Stimulated activated CD4-positive, alpha-beta T cell treated with anti-CD3 and anti-CD28 coated beads, Interleukin-1b, Interleukin-23, amount 100 ng/mL, for 48 hours (primary cell): ENCODE measurements at places on chromosomes 13 and 19.
A peak's percentile ranks its signal among the peaks of the same experiment; 100 is the strongest.

GRCh38 chr13:98557937-98558792 is 18.7 kb downstream of the STK24 start:
- no peak for DNase-seq

GRCh38 chr13:104584481-104584880 is 1518.3 kb upstream of the SLC10A2 start:
- no peak for DNase-seq

DNA sequence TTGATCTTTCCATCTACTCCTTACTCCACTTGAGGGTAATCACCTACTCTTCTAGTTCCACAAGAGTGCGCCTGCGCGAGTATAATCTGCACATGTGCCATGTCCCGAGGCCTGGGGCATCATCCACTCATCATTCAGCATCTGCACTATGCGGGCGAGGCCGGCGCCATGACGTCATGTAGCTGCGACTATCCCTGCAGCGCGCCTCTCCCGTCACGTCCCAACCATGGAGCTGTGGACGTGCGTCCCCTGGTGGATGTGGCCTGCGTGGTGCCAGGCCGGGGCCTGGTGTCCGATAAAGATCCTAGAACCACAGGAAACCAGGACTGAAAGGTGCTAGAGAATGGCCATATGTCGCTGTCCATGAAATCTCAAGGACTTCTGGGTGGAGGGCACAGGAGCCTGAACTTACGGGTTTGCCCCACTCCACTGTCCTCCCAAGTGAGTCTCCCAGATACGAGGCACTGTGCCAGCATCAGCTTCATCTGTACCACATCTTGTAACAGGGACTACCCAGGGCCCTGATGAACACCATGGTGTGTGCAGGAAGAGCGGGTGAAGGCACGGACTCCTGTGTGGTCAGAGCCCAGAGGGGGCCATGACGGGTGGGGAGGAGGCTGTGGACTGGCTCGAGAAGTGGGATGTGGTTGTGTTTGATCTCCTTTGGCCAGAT is 2.7 kb upstream of the KLK2 start:
- DNase-seq, result peak; percentile 58

- DNase-seq, result no peak
These were observed 316.0 kb downstream of the FOXO1 start for GRCh38 chr13:40350283-40350992.

DNA sequence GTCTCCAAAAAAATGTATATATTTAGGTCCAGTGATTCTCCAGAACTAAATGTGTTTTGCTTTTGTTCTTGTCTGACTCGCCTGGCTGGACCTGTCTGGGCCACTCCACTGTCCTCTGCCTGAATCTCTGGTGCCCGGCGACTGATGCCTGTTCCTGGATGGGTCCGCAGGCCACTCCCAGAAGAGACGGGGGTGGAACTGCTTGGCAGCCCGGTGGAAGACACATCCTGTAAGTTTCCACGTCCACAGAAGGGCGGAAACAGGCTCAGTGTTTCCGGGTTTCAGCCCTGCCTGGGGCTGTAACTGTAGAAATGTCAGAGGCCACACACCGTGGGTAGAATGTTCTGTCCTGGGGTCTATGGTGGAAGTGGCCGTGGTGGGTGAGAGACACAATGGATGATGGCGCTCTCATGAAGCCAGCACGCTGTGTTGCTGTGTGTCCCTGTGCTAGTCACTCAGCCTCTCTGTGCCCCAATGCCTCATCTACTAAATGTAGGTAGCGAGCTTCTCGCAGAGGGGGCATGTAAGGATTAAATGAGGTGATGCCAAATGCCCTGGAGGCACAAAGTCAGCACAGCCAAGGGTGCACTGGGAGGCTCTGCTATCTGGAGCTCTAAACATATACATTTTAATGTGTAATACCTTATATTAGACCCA is 22.0 kb downstream of the ATCAY start:
- no peak for DNase-seq

GRCh38 chr13:44573790-44574465 is 2.2 kb downstream of the TSC22D1 start:
- no peak for DNase-seq

- no peak for DNase-seq
These were observed 112.6 kb upstream of the DACH1 start for GRCh38 chr13:71979616-71980015.

DNA sequence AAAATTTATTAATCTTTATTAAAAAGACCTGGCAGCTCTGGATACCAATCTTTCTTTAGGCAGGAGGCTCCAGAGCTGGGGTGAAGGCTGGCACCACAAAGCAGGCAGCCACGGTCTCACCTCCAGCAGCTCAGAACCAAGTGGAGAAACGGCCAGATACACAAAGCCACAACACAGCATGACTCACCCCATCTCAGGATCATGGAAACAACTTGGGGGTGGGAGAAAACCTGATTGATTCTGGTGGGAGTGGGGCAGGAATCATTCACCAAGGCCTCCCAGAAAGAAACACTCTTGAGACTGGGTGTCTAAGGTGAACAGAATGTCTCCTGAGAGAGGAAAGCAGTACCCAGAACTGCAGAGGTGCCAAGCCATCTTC is 64.2 kb downstream of the CRYL1 start:
- DNase-seq, result peak; percentile 31

GRCh38 chr19:49356382-49356781 is 5.8 kb downstream of the TEAD2 start:
- DNase-seq, result no peak

DNA sequence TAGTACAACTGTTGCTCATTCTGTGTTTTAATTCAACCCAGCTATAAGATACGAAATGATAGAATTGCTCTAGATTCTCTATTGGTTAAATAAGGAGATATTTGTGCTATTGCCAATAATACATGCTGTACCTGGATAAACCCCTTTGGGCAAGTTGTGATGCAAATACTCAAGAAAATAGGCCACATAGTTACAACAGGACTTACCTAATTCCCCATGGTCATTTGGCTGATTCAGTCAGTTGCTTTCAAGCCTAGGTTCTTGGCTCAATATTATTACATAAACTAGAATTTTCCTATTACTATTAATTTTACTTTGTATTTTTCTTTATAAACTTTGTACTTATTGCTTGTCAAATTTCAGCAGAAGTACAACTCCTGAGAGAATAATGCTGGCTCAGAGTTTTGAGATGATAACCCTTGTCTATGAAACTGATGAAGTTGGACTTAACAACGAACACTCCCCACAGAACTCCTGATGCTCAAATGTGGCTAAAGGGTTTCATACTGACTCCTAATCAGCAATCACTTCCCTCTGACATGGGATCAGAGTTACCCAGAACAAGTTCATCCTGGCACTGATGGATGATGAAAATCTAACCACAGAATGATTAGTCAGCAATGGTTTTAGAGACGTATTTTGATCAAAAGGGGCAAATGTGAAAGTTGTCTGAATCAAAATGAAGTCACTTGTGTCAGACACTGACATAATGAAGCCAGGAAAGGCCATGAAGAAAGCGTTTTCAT is 221.1 kb downstream of the ITGBL1 start:
- no peak for DNase-seq

DNA sequence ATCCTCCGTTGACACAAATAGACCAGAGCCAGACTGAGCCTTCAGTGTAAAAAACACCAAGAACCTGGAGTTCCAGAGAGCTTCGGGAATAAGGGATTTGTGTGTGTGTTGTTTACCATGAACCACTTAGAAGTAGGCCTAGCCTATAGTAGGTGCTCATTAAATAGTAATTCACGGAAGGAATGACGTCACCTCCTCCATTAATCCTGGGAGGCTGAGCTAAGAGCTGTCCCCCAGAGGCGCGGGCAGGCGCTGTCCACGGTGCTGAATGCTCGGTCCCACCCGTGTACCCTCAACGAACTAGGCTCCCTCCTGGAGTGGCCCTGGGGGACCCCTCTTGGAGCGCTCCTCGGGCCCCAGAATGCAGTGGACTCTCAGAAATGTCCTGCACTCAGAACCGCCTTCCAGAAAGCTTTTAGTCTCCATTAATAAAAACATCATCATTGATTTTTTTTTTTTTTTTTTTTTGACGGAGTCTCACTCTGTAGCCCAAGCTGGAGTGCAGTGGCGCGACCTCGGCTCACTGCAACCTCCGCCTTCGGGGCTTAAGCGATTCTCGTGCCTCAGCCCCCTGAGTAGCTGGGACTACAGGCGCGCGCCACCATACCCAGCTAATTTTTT is 6.5 kb downstream of the UNC13A start:
- DNase-seq, result no peak

GRCh38 chr19:14563989-14564651 is 7.7 kb downstream of the NDUFB7 start:
- DNase-seq, result peak; percentile 86

- DNase-seq, result no peak
These were observed 53.5 kb upstream of the OLFM4 start for GRCh38 chr13:52975161-52975560.

GRCh38 chr13:87810920-87811344 is 139.8 kb downstream of the SLITRK5 start:
- DNase-seq, result no peak

GRCh38 chr19:16222806-16223205 is 25.1 kb downstream of the AP1M1 start:
- DNase-seq, result no peak

DNA sequence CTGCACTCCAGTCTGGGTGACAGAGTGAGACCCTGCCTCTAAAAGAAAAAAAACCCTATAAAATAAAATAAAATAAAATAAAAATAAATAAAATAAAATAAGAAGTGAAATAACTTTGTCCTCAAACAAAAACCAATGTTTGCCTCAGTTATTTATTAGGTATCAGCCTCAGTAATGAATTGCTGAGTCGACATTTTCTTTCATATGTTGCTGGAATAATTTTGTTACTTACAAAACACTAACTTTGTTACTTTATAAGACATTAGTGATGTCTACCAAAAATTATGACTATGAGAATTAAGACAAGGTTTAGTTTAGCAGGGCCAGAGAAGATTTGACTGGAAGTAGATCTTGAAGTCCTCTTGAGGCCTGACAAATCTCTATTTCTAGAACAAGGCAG is 2074.5 kb upstream of the PCDH20 start:
- DNase-seq, result no peak

- DNase-seq, result peak; percentile 16
These were observed 61.1 kb downstream of the ZNF431 start for GRCh38 chr19:21202865-21203494.

DNA sequence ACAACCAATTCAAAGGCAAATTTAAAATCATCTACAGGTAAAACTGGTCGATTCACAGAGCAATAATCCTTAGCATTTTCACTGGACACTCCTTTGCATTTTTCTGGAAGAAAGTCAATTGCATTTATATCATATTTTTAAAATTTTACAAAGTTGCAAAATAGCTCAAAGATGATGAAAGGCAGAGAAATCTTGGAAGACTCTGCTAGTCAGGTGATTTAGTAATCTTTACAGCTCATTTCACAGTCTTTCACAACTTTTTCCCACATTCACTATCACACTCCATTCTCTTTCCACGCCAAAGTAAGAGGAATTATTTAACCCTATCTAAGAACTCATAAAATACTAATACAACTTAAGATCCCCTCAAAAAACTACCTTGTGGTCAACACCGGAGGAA is 1063.8 kb downstream of the EFNB2 start:
- no peak for DNase-seq

- DNase-seq, result no peak
These were observed 17.6 kb downstream of the RANBP3 start for GRCh38 chr19:5960005-5961001.

GRCh38 chr13:73177916-73178565 is 119.2 kb downstream of the KLF5 start:
- no peak for DNase-seq

GRCh38 chr13:78325585-78325984 is 277.8 kb downstream of the POU4F1 start:
- no peak for DNase-seq

GRCh38 chr13:99367663-99368448 is 60.7 kb upstream of the GPR183 start:
- no peak for DNase-seq

DNA sequence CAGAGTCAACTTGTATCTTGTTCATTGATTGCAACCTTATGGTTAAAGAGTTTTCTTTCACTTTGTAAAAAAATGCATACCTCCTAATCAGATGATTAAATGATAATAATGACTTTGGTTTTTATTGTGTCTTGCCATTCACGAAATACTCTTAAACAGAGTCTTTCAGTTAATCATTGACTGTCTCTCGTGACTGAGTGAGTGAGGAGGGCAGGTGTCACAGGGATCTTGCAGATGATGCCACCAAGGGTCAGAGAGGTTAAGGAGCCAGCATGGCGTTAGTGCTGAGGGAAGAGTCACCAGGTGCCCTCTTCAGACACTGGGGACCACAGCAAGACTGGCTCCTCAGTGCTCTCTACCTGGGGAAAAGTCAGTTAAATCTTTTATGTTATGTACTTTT is 8.0 kb downstream of the GPATCH1 start:
- no peak for DNase-seq

GRCh38 chr13:112781881-112782361 is 92.1 kb downstream of the ATP11A start:
- DNase-seq, result no peak

DNA sequence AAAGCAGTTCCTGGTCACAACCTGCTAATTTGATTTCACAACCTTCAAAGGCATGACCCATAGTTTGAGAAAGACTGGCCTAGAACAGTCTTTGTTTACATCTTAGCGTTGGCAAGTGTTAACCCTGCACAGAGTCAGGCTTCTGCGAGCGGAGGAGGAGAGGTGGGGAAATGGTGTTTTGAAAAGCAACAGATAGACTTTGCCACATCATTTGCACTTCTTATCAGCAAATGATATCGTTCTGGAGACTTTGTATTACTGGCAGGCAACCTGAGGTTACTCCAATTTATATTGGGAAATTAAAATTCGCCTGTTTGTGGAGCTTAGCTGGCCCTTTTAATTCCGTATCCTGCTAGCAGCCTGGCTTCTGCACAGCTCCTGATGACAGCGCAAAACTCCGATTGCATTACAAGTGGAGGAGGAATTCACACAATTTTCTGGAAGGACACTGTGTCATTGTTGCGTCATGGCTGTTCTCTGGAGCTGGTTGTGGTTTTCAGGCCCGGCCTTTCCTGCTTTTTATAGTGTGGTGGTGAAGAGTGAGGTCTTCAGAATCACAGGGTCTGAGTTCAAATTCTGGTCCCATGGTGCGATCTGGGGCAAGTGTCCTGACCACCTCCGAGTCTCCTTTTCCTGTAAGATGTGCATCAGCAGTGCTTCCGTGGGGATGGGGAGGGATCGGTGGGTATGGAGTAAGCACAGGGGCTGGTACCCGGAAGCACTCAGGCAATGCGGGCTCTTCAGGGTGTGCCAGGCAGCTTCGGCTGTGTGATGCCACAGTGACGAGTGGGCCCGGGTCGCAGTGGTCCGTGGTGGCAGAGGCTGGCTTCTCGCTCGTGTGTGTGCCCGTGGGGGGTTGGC is 49.1 kb upstream of the EHD2 start:
- no peak for DNase-seq

DNA sequence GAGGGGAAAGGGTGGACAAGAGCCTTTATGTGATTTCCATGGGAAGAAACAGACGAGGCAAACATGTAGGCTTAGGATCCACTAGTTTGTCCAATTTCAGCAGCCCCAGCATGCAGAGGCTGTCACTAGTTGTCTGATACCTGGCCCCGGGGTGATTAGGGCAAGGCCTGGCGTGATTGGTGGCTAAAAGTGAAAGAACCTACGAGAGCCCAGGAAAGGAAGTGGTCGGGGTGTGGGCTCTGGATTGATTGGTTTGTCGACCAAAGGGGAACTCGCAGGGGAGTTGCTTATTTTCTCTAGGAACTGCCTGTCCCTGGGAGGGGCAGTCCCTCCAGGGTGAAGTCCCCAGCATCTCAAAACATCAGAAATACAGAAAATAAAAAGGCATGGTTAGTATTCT is 64.2 kb upstream of the UQCRFS1 start:
- peak; percentile 43 for DNase-seq

GRCh38 chr19:18945297-18945696 is 4.3 kb upstream of the HOMER3 start:
- no peak for DNase-seq
